HS-27A (cell line): ENCODE measurements at places on chromosomes 3 and 15.

GRCh38 chr3:129795186-129796010, 98.1 kb downstream of the TMCC1 start:
- no peak for DNase-seq

DNA sequence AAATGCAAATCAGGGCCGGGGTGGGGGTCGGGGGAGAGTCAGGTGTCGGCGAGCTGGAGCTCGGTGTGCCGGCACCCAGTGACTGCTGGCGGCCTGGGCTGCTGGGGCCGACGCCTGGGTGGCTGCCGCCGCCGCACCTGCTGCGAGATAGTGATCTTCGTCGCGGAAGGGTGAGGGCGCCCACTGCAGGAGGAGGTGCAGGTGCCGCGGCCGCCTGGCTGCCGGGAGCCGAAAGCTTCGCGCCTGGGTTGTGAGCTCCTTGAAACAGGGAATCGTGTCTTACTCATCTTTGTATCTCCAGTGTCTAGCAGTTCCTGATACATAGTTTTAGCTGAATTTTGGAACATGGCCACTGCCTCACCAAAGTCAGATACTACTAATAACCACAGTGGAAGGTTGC, 64.0 kb upstream of the CPOX start:
- DNase-seq, result no peak

DNA sequence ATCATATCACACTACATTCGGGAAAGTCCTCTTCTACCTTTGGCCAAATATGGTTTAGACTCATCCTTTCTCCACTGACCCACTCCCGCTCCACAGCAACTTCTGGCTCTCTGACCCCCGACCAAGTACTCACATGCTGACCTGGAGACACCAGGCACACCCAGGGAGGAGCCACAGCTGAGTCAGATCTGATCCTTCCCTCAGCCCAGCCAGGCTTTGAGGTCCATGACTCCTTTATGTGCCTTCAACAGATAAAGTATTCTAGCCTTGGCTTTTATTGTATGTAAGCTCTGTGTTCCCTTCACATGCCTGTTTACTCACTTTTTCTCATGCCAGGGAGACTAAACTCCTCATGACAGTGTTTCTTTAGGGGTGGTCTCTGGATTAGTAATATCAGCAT, 166.9 kb upstream of the UMPS start:
- DNase-seq, result no peak

DNA sequence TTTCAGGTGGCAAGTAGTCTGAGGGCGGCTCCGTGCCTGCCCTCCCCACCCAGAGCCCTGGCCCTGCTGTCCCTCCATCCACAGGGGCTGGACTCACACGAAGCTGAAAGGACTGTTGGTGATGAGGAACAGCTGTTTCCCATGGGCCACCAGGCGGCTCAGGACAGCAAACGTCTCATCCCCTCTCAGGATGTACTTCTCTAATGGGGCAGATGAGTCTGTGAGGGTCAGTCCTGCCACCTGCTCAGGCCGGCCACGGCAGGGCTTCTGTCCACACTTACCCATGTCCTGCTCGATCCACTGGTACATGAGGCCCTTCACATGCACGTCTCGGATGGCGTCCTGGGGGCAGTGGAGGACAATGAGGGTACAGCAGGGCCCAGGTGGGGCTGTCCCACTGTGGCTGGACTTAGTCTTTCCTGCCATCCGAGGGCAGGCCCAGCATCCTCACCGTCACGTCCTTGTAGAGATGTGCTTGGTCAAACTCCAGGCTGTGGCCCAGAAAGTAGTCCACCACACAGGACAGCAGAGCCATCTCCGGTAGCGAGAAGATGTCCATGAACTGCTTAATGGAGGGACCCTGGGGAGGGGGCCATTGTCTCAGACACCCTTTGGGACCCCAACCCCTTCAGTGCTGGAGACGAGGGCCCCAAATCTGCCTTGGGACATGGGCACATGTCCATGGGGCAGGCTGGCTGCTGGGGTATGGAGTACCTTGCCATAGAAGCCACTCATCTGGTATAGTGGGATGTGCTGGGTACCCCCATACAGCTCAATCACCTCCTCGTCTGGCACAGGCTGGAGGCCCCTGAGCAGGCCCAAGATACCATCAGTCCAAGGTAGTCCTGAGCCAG, 5.7 kb downstream of the NT5DC2 start:
- no peak for DNase-seq

GRCh38 chr3:157906627-157907026, 199.6 kb downstream of the SHOX2 start:
- DNase-seq, result no peak

DNA sequence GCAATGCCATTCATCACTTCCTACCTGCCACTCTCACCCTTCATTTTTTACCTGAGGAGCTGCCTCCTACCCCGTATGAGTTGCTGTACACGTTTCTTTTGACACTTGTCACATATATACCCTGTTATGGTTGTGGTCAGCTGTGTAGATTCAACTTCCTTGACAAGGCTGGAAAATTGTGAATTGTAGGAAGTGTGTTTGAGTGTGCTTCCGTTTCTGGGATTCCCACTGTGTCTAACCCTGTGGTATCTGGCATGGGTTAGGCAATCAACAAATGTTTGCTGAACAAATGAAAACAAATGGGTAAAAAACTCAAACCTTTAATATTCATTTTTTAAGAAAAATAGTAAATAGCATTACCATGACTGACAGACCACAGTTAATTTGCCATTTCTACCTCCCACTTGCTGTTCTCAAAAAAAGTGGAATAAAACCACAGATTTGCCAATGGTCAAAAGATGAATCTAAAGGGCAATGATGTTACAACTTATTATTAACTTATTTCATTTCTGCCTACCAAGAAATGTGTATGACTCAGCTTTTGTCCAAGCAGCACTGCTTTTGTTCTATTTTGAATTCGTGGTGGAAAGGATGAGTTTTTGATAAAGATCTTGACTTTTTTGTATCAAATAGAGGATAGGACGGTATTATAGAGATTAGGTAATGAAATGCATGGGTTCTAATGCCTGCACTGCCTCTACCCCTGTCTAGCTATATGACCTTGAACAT, 404.6 kb downstream of the LPP start:
- no peak for DNase-seq

GRCh38 chr3:31848163-31848818, 132.8 kb downstream of the OSBPL10 start:
- DNase-seq, result no peak

DNA sequence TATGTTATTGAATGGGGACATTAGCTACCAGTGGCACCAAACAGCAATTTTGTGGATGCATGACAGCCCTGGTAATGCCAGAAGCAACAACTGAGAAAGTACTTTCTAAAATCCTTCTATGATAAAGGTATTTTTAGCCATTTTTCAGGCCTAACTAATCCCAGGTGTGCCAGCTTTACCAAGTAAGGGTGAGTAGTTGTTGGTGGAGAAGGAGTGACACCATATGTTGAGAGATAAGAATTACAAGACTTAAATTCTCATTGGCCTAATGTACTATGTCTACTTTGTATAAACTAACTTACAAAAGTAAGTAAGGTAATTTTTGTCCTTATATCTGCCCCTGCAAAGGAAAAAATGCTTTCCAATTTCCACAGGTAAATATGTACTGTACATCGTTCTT, 4.1 kb upstream of the COX17 start:
- no peak for DNase-seq

DNA sequence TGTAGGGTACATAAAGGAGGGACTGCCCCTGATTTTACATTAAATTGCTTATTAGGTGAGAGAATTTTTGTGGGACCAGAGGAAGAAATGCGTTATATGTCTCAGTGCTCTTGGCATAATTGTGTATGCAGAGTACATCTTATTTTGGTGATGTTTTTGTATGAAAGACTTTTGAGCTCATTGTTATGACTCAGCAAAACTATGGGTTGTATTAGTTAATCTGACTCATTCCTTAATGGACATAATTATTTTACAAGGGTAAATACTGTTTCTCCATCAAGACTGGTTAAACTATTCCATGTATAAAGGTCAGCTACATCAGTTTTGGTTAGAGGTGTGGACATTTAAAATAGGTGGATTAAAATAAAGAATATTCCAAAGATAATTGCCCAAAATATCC, 156.8 kb downstream of the ALCAM start:
- DNase-seq, result no peak

DNA sequence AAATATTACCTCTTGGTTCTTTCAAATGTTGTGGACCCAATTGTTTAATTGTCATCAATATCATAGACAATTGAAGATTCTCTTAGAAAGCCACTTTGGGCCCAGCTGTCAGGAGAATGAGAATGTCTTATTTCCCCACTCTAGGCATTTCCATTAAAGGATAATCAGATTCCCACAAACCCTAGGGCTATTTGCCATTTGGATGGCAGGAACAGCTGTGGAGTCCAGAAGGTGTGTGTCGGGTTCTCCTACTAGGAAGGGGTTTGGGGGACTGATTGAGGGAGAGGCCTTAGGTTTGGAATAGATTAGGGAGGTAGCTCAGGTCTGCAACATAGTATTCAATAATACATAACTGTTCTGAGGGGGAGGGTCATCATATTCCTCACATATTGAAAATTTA, 35.2 kb upstream of the PLSCR5 start:
- no peak for DNase-seq

DNA sequence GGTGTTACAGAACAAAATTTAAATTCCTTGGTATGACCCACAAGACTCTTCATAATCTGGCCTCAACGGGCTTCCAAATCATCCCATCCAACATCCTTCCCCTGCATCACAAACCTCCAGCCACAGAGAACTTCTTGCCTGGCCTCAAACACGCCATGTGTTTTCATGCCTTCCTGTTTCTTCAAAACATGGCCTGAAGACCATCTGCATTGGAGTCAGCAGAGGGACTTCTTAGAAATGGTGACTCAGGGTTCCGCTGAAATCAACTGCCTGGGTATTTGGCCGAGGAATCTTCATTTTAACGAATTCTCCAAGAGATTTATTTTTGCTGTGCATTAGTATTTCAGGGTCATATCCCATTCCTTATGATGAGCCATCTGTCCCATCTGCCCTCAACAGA, 138.1 kb upstream of the RAP2B start:
- no peak for DNase-seq

DNA sequence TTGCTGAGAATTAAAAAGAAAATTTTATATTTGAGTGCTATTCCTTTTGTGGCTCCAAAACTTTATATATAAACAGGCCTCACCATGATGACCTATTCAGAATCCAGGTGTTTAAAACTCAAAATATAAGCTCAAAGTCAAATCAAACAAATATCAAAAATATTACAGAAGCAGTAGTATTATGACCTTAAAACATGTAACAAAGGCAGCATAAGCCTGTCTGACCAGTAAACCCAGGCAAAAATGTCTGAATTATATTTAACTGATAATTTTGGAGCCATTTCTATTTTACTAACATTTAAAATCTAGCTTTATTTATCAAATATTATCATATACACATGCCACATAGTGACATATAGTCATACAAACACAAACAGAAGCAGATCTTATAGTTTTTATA, 6.4 kb upstream of the NOX5 start:
- DNase-seq, result no peak

DNA sequence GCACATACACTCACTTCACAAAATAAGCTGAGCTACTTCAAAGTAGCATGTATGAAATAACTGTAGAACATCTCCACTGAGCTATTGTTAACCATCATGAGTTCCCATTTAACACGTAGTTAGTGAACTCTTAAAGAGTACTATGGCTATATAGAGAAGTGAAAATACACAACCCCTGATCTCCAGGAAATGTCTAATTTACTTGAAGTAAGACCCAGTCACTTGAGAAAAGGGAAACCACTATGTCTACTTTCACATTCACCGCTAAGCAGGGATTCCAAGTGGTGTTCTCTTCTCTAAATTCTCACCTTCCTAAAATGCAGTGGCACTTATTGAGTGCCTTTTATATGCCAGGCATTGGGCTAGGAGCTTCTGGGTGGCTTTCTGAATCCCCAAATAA, 35.0 kb upstream of the COLQ start:
- no peak for DNase-seq

DNA sequence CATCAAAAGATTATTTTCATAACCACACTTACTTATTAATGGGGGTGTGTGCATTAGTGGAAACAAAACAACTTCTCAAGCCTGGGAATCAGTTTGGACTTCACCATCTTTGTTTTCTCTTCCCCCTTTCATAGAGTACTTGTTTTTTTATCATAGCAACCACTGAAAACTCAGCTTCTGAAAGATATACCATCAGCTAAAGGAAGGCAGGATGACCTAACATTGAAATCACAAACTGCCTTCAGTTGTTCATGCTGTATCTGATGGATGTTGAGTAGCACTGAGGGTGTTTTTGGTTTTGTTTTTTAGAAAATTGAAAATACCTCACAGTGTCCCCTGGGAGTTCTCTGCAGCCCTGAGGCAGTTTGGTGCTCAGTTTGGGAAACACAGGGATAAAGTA, 46.5 kb downstream of the NEK10 start:
- DNase-seq, result no peak

- DNase-seq, result no peak
These were observed 62.7 kb downstream of the DGKG start for GRCh38 chr3:186299327-186299726.

- DNase-seq, result no peak
These were observed 891.5 kb downstream of the ROBO2 start for GRCh38 chr3:77931255-77932009.

DNA sequence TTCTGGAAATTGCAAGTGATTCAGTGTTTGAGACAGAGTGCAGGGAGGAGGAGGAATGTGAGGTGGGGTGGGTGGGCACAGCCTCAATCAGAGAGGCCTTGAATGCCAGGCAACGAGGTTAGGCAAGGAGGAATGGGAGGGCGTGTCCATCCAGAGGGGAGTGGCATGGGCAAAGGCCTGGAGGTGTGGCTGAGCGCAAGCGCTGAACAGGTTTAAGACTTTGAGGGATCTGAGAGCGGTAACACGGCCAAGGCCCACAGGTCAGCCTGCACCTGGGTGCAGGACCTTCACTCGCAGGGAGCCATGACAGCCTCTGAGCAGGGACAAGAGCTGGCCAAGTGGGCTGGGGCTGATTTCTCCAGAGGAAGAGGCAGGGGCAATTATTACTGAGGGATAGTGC, 125.9 kb downstream of the TPRA1 start:
- no peak for DNase-seq

DNA sequence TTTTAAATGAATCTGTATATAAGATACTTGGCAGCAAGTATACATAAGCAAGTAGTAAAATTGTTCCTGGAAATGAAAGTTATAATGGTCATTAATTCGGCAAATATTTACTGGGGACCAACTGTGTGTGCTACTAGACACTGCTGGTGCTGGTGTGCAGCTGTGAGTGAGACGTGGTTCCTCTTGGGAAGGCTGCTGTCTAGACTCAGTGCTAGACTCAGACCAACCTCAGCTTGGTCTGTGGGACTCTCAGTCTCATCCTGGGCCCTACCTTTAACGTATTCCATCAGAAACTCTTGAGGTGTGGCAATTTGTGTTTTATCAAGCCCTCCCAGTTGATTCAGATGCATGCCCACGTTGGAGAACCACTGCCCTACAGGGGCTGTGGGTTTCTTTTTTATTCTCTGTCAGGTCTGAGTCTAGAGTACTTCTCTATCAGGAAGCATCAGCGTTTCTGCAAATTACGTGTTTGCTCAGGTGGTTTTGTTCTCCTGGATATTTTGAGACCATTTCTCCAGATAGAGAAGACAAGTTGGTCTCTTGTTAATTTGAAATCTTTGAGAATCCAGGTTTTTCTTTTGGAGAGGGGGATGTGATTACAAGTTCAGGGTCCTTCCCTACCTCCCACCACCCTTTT, 6.8 kb downstream of the TLNRD1 start:
- DNase-seq, result no peak
